ENCODE measurements at places on chromosomes 2 and 18.

DNA sequence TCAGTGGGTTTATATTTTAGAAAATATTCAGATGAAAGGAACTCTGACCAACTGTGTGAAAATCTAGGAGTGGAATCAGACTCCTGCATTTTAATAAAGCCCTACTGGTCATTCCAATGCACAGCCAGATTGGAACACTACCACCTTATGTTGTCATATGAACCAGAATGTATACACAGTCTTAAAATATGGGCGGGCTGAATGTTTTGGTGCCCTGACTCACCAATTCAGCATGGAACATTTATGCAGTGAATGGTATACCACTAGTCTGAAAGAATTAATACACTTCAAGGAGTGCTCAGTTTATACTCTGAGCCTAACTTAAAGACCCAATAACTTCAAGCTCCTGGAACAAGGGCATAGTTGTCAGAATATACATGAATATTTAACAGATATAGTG is 280.9 kb upstream of the TCF4 start:
- no peak for DNase-seq

DNA sequence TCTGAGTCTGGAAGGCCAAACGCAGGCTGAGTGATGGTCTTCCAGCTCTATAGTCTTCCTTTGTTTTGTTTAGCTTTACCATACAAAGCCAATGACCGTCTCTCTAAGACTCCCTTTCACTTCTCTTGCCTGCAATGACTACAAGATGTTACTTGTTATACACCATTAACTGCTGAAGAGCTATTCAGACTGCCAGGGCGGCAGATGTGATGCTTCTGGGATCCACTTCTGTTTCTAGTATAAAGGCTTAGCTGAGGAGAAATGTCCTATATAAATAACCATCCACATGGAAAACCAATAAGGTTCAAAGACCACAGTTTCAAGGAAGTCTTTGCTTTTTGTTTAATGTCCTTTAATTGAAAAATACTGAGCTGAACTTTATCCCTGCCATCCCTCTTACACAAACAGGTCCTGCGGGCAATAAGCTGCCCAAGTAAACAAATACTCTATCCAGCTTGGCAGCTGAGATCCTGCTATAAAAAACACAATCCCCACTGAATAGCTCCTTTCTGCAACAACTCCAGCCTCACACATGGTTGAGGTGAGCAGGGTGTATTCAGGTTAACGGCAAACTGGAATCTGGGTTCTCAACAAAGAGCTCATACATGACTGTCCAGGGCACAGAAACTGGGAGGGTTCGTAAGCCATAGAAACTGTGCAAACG is 124.6 kb downstream of the VIT start:
- DNase-seq, result no peak

DNA sequence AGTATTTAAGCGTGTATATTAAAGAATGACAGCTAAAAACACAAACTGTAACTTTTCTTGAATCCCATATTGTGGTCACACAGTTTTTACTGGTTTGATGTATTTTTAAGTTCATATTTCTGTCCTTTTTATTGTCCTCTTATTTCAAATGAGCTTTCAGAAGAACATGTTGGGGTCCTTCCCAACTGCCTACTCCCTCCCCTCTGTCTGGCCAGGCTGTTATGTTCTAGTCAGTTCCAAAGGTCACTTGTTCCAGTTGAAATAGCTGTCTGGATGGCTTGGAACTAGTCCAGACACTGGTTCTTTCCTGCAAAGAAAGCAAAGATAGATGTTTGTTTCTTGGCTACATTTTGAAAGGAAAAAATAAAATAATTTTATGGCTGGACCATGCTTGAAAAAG is 306.9 kb downstream of the GULP1 start:
- DNase-seq, result no peak

GRCh38 chr2:118942031-118942430 is at the start of gene MARCO:
MARCO (plus strand) TSS chr2:118942194; CDS start chr2:118942301, 107 bp downstream.
- no peak for DNase-seq

DNA sequence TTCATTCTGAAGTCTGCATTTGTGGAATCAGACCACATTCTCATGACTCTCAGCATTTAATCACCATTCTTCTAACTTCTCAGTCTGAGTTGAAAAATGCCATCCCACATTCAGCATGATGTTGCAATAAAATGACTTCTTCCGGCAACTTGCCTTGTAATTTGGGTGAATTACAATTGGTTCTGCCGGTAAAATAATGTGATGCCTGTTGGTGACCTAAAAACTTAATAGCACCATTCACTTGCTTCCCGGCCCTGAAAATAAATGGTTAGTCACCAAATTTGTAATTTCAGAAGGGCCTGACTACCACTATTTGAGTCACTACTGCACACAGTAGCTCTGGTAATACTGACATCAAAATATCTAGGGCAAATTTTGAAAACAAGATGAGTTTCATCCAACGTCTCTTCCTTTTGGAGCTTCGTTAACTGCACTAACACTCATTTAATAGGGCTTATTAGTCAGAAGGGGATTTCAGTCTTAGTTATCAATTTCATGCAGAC is 637.1 kb upstream of the CHAC2 start:
- DNase-seq, result no peak

DNA sequence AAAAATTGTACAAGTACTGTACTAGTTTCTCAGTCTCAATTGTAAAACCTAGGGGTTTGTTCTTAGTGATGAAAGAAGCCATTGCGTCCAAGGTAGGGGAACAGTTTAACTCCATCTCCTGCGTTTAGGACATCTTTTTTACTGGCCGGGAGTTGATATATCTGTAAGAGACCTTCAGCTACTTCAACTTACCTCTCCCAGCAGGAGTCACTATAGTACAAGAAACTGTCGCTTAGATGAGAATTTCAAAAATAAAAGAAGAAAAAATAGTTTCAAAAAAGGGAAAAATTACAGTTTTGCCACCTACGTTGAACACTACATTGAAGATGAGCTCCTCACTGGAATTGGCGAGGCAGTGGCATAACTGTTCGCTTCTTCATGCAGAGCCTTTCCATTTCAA is 122.7 kb downstream of the MAP3K20 start:
- no peak for DNase-seq

DNA sequence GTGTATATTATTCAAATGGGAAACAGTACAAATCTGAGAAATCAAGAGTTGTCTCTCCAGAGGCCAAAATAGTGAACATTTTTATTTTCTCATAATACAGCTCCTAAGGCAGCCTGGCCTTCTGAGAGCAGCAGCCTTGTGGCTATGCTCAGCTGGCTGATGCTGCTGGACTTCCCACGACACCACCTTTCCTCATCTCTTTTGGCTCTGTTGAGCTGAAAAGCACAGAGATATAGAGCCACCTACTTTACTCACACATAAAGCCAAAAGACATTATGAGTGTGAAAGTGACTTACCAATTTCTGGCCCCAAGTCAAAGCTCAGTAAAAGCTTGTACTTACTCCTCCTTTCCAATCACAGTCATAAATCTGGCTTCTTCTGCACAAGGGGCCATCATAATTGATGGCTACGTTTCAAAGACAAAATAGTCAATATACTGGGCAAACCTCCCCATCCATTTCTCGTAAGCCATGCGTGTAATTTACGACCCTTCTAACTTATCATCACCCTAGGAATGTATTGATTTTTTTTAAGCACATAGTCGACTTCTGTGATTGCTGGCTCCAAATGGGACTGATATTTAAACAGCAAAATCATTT is 18.6 kb upstream of the REG3A start:
- DNase-seq, result no peak

GRCh38 chr2:109481196-109481555 is 132.6 kb downstream of the SEPTIN10 start:
- no peak for DNase-seq

GRCh38 chr2:15894481-15895144 is 45.7 kb upstream of the MYCN start:
- DNase-seq, result no peak

- peak; percentile 16 for DNase-seq
Observed at GRCh38 chr18:11005528-11005927, 143.8 kb downstream of the PIEZO2 start.

DNA sequence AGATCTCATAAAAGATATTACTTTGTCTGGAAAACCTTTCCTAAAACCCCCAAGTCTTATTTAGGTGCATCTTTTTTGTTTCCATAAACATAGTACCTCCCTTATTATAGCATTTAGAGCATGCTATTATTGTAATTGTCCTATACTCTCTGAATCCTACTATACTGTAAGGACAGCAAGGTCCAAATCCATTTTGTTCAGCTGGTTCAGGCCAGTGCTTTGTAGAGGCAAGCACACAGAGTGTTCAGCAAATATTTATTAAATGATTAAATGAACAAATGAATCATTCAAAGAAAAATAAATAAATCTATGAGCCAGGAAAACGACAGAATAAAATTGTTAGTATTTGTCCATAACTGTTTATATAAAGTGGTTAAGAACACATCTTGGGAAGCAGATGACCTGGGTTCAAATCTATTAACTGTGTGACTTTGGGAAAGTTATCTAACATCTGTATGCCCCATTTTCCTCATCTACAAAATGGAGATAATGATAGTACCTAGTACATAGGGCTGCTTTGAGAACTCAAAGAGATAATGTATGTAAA is 86.0 kb downstream of the COL3A1 start:
- no peak for DNase-seq

DNA sequence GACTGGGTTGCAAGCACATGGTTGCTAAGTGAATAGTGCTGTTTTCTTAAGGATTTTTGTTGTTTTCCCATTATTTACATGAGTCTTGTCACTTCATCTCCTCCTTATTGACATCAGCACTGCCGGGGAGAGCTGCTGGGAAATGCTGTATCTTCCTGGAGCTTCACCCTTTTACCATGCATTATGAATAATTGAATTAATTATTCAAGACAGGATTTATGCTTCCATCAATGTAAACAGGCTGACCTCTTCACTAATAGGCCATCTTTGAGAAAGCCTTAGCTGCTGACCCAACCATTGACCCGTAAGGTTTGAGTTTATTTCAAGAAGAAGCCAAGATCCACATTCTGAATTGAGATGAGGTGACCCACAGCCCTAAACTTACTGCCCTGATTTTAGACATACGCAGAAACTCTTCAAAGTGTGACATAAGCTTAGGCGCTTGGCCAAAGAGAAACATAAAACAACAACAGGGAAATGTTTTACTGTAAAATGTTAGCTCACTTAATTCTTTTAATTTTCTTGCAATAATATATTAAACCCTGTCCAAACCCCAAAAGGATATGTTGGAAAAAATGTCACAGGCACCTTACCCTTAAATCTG is 365.5 kb upstream of the SYT4 start:
- DNase-seq, result no peak

DNA sequence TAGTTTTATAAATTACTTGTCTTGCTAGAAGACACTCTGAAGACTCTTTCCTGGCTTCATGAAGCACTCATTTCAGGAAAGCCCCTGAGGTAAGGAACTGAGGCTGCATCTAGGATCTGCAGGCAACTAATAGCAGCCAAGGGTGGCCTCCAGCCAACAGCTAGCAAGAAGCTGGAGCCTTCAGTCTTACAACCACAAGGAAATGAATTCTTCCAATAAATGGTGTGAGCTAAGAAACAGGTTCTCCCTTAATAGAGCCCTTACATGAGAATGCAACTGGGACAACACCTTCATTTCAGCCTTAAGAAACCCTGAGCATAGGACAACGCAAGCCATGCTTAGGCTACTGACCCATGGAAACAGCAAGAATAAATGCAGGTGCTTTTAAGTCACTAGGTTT is 254.6 kb upstream of the RBBP8 start:
- DNase-seq, result no peak

DNA sequence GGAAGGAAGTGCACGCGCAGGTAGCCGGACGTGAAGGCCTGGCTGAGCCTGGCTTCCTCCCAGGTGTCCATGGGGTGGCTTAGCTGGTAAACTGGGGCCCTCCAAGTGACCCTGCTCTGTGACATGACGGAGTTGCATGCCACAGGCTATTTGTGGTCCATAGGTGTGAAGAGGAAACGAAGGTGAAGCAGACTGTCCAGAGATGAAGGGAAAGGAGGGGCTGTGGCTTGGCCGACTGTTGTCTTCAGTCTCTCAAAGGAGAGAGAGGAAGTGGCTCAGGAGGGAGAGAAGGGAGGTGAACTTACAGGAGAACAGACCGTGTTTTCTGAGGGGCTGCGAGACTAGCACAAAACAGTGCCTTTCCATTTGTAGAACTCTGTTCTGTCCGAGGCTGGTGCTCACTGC is 19.3 kb downstream of the INPP5D start:
- no peak for DNase-seq

DNA sequence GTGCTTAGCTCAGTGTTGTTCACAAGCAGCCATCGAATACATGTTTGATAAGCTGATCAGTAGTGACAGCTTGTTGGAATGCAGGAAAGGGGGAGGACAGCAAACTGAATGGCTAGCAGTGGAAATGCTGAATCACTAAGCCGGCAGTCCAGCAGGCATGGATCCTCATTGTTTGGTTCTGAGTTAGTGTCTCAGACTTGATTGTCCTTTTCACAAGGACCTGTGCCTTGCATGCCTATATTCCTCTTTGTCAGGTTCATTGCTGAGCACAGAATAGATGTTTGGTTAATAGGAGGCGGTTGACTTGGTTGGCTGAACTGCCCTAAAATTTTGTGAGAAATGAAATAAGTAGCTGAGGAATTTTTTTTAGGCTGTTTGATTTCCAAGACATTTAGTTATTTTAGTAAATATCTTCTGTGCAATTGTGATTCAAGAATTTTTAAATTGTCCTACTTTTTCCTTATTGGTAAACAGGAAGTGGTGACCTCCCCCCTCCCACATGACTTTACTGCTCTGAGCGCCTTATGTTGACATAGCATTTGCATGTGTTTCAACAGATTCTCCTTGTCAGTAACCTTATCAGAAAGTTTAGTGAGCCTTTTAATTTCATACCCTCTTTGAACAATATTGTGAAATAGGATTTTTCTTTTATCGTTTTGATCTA is 21.4 kb upstream of the STON1 start:
- no peak for DNase-seq

- peak; percentile 29 for DNase-seq
Observed at GRCh38 chr2:120879431-120880295, 144.0 kb downstream of the GLI2 start.

DNA sequence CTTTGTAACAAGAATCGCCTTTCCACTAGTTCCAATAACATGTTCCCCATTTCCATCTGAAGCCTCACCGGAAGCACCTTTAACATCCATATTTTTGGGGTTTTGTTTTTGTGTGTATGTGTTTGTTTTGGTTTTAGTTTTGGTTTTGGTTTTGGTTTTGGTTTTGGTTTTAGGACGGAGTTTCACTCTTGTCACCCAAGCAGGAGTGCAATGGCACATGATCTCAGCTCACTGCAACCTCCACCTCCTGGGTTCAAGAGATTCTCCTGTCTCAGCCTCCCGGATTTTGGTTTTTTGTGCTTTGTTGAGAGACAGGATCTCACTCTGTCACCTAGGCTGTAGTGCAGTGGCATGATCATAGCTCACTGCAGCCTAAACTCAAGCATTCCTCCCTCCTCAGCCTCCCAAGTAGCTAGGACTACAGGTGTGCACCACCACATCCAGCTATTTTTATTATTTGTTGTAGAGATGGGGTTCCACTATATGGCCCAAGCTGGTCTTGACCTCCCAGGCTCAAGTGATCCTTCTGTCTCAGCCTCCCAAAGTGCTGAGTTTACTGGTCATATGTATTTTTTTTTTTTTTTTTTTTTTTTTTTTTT is 36.3 kb downstream of the TGOLN2 start:
- no peak for DNase-seq

- no peak for DNase-seq
Observed at GRCh38 chr2:9758741-9759140, 84.5 kb upstream of the TAF1B start.

Measured in DMS 273 treated with DMSO at 0.1 percent for 48 hours (cell line).